ENCODE measurements at places on chromosomes 1 and 21.

DNA sequence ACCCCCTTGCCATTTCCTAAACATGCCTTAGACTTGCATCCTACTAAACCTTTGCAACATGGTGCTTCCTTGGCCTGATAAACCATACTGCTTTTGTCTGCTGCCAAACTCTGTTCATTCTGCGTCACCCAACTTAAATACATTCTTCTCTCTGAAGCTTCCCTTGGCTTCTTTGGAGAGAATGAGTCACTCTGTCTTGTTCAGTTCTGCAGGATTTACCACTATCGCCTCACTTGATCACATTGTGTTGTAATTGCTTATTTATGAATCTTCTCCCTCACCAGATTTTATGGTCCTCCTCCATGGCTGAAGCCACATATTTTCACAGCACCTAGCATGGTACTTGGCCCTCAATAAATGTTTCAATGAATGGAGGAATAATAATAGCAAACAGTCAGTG, 21.7 kb upstream of the TUT4 start:
- DNase-seq, result no peak

GRCh38 chr1:97926017-97926708, 5.3 kb upstream of the DPYD start:
- no peak for DNase-seq

DNA sequence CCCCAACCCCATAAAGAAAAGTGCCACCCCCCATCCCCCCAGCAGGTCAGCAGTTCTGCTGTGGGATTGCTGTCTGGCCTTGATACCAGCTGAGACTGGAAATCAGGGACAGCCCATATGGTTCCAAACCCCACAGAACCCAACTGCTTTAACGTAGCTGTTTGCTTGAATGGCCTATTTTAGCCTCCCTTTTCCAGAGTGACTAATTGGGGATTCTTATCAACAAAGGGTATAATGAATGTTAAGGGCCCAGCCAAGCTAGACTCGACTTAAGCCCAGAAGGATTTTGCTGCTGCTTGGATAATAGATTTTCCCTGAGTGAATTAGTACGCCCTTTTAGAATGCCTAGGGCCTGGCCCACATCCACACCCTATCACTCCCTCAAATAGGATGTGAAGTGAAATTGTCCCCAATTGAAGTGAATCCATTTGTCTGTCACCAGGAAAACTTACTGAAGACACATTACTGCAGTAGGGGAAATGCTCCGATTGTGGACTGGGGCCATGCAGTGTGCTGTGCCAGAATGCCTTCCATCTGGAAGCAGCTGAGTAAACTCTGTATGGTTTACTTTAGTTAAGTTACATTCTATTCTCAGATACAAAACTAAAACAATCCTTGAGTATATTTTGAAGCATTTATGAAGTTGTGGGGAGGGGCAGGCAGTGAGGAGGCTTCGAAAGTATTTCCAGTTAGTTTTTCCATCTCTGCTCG, 156.9 kb downstream of the DHRS3 start:
- no peak for DNase-seq

DNA sequence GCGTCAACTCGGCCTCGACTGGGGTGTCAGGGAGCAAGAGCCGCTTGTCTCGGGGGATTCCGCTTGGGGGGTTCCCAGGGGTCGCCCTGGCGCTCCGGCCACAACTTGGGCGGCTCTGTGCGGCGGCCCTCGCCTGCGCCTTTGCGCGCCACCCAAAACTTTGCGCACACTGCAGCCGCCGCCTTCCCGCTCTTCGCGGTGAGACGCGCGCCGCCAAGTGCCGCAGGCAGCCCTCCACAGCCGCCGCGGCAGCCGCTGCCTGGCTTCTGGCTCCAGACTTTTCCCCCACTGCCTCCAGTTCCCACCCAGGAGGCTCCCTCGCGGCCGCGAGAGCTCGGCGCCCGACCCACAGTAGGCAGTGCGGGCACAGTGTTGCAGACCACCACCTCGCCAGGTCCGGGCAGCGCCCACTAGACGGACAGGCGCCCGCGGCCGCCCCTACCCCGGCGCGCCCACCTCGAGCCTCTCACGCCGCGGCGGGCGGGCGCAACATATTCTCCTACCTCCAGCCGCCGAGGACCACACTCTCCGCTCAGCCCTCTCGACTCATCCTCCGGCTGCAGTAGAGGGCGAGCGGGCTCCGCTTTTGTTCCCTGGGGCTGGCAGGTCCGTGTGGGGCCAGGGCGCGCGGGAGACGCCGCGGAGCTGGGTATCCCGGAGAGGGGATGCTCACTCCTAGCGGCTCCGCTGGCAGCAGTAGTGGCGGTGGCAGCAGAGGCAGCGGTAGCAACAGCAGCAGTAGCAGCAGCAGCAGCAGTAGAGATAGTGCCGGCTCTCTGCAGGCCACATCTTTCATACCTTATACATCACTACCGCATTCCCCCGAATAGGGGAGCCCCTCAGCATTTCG, 296.6 kb downstream of the OMA1 start:
- DNase-seq, result no peak

GRCh38 chr1:110430366-110430765, 20.6 kb upstream of the PROK1 start:
- no peak for DNase-seq

GRCh38 chr1:65840683-65841082, 48.0 kb downstream of the PDE4B start:
- no peak for DNase-seq

DNA sequence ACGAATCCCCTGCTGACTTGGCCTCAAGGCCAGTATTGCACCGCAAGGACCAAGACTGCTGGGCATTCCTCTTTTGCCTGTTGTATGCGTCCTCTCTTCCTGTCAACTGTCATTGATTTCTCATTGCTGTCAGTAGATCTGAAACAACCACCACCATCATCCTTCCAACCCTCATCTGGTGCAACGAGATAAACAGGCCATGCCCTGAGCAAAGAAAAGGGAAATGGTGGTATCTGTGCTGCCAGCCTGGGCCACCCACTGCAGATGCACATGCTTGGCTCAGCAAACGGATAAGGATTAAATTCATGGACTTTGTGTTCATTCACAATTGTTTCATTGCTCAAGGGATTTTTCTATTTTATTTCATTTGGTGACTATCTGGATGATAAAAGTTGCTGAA, 13.6 kb downstream of the OXCT2 start:
- no peak for DNase-seq

DNA sequence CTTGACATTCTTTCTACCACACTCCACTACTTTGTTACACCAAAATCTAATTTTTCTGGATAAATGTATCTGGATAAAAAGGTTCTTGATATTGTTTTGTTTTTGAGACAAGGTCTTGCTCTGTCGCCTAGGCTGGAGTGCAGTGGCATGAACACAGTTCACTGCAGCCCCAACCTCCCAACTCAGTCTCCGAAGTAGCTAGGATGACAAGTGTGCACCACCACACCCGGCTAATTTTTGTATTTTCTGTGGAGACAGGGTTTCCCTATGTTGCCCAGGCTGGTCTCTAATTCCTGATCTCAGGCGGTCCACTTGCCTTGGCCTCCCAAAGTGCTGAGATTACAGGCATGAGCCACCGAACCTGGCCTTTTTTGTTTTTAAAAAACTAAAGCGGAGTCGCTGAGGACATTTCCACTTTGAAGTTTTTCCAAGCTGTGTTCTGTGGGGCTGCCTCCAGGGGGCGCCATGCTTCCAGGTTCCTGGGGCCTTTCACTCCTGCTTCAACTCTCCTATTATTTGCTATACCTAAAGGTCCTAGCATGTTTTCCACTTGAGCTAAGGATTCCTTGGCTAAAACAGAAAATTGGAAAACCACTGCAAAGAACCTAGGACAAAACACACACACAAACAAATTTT, 14.1 kb upstream of the NCMAP start:
- DNase-seq, result no peak

- DNase-seq, result no peak
These were observed 62.0 kb upstream of the GALNT2 start for GRCh38 chr1:230005040-230005439.

DNA sequence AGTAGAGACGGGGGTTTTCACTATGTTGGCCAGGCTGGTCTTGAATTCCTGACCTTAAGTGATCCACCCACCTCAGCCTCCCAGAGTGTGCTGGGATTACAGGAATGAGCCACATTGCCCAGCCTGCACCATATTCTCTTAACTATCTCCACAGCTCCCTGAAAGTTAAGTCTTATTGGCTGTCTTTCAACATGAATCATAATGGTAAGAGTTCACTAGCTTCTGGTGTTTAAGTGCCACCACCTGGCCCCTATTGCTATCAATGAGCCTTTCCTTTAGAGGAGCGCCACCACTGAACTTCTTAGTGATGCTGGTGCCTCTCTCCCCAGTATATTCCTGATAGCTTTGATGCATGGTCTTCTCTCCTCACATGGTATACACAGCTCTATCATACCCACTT, 15.7 kb downstream of the ZFYVE9 start:
- DNase-seq, result no peak

DNA sequence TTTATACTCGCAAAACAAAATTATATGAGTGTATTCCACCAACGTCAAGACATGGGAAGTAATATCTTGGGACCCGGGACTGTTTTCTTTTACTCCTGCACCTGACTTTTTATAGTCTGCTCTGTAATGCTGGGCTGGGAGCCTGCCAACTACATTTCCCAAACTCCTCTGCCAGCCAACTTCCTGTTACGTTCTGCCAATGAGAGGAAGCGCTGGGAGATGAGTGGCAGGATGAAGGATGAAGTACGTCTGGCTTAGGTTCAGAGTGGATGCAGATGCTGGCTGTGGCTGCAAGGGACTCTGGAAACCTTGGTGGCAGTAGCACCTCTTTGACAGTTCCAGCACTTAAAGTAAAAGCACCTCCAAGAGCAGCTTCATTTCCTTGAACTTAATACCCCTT, 59.6 kb downstream of the USP24 start:
- DNase-seq, result no peak
